BJ (cell line): ENCODE measurements at places on chromosomes 2 and 18.

GRCh38 chr2:39407516-39408296, 29.4 kb downstream of the MAP4K3 start:
- no peak for DNase-seq

GRCh38 chr2:81462420-81462819, 1157.9 kb upstream of the LRRTM1 start:
- no peak for DNase-seq

DNA sequence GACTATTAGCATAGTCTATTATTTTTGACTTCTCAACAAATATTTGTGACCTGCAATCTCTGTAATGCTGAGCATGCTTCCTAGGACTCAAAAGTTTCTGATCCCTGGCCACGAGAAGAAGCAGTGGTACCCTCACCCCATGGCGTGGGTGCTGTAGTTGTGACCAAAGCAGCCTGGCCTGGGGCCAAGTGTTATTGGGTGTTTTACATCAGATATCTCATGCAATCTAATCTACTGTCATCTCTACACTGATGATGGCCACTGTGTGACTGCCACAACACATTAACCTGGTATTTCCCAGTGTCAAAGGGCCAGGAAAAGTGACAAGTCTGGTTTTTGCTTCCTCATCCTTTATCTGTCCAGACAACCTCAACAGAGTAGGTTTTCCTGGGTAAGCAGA, 80.8 kb upstream of the WIPF1 start:
- no peak for DNase-seq

DNA sequence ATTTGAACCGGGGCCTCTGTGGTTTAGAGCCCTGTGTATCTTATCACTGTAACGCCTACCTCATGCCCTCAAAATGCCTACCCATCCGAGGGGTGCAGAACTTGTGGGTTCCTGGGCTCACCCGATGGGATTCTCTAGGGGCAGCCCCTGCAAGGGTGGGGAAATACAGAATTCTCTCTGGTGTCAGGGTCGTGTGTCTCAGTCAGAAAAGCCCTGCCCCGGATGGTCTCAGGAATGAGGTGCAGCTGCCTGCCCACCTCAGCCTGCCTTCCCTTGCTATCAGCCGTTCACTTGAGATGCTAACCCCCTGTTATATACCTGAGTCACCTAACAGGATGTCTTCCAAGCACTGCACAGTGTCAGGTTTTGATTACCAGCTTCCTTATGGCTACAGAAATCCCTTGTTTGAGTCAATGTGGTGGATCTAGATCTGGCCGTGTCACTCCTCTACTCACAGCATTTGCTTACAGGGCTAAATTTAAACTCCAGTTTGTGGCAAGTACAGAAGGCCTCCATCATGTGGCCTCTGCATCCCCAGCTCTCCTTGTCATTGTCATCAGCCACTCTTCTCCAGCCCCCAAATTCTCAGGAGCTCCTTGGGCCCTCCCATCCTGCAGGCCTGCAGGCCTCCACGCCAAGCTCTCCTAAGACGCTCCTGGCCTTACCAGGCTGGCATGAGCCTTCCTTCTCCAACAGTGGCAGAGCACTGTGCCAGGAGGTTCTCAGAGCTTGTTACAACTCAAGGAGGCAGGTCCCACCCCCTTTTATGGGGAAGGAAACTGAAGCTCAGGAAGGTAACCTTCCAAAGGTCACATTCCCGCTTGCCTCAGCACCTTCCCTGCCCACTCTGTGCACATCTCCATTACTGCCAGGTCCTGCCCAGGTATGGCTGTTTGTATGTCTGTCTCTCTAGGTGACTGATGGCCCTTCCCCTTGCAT, 14.3 kb upstream of the MAP3K2 start:
- DNase-seq, result no peak
